ENCODE measurements at places on chromosomes 16 and 17.

DNA sequence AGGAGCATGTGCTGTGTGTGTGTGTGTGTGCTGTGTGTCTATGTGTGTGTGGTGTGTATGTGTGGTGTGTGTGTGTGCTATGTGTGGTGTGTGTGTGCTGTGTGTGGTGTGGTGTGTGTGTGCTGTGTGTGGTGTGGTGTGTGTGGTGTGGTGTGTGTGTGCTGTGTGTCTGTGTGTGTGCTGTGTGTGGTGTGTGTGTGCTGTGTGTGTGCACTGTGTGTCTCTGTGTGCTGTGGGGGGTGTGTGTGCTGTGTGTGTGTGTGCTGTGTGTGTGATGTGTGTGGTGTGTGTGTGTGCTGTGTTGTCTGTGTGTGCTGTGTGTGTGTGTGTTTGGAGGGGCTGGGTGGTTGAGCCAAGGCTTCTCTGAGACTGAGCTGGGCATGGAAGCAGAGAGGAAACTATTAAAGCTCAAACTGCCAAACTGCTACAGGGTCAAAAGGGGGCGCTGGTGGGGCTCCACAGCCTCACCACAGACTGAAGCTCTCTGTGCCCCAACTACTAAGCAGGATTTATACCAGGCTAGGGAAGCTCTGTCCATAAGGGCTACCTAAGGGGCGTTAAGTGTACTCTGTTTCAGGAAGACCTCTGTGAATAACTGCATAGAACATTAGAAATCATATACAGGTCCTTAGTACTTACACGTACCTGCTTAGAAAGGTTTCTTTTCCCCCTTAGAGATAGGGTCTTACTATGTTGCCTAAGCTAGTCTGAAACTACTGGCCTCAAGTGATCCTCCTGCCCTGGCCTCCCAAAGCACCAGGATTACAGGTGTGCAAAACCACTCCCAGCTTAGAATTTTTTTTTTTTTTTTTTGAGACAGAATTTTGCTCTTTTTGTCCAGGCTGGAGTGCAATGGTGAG lies 27.8 kb upstream of the GHDC start:
- peak; percentile 31 for DNase-seq

DNA sequence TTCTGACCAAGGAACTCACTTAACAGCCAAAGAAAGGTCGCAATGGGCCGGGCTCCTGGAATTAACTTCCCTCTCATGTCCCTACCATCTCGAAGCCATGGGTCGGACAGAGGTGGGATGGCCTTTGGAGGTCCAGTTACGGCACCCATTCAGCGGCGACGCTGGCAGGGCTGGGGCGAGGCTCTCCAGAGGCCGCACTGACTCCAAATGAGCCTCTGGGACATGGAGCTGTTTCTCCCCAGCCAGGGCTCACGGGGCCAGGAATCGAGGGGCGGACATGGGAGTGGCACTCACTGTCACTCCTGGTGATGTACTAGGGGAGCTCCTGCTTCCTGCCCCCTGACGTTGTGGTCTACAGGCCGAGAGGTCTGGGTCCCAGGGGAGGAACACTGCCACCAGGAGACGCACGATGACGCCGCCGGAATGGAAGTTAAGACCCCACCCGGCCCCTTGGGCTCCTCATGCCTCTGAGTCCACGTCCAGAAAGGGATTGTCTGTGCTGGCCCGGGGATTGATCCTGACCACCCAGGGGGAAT lies 60.7 kb upstream of the METRNL start:
- DNase-seq, result no peak

GRCh38 chr16:31206776-31207175 lies 4.2 kb upstream of the PYCARD start:
- DNase-seq, result no peak

GRCh38 chr16:69799611-69800031 lies 37.5 kb downstream of the WWP2 start:
- DNase-seq, result no peak

Data from retina (tissue), 1 donor.